ENCODE measurements at places on chromosomes 3 and 15.

- DNase-seq: no peak
These were observed 22.5 kb upstream of the BNIP2 start for GRCh38 chr15:59711451-59712243.

DNA sequence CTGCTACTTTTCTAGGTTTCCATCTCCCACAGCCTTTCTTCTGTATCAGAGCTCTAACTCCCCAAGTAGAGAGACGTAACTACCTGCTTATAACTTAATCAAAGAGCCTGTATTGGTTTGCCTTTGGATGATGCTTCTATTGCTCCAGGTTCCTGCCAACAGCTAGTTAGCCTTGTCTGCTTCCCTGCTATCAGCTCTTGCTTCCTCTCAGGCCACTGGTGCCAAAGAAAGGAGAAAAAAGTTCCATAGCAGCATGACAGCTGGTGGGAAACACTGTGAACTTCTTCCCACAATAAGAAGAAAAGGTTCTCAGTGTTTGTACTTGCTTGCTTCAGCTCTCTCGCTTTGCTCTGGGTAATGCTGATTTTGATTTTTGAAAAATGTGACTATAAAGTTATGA lies 206.6 kb downstream of the GBE1 start:
- DNase-seq: no peak

- DNase-seq: no peak
These were observed 313.3 kb downstream of the SATB1 start for GRCh38 chr3:18111796-18112232.

GRCh38 chr15:67509918-67510317 lies 11.0 kb upstream of the C15orf61 start:
- DNase-seq: no peak

DNA sequence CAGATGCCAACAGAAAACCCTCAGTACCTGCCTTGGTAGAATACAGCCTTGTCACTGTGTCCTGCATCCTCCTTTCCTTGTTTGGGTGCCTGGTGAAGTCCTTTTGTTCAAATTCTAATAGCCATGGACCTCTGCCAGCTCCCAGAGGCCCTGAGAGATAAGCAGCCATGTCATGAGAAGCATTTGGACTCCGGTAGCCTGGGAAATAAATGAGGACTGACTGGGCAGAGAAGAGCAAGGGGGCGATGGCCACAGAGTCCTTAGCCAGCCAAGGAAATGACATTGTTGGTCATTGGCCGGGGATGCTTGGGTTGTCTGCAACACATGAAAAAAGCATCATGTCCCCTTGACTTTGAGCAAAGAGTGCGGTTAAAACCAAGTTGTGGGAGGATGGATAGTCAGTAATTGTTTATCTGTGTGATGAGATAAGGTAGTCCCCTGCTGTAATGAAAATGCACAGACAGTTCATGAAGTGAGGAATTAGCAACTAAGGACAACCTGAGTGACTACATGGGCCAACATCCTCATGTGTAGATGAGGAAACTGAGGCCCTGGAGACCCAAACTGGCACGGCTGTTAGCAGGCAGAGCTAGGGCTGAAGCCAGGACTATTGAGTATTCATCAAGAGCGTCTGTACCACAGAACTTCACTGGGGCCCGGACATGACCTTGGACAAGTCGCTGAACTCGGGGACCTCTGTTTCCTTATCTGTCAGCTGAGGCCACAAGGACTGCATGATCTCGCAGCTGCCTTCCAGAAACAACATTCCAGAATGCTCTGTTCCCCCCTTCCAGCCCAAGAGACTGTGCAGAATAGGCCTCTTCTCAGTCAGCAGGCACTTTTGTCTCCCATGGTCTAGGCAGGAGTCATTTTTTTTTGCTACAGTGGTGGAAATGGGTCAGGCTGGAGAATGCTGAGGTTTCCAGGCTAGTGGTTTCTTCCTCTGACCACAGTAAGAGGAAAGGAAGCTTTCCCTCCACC lies 90.5 kb upstream of the CTDSPL start:
- DNase-seq: no peak

- DNase-seq: no peak
These were observed 27.8 kb downstream of the SHQ1 start for GRCh38 chr3:72820415-72820814.

GRCh38 chr3:46713898-46714552 lies 3.6 kb downstream of the PRSS50 start:
- DNase-seq: no peak

DNA sequence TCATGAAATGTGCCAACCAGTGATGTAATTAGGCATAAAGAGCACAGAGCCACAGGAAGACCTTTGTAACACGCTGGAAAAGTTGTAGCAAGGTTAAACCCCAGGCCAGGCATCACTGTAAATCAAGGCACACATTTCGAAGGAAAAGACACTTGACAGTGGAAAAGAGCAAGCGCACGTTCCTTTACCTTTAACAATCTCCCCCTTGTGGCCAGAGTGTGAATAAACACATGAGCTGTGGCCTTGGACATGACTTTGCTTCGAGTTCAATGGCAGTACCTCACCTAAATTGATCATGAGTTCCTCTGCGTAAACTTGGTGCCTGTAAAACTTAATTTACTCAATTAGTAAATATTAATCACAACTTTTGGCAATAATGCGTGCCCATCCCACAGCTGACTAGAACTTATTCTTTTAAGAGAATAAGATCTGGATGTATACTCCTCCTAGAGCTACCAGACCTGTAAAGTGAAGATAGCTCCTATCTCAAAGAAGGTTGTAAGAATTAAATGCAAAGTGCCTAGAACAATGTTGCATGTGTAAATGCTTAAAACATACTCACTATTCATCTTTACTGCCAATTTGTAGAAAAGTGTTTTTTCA lies 757.0 kb upstream of the NECTIN3 start:
- DNase-seq: peak; percentile 34

DNA sequence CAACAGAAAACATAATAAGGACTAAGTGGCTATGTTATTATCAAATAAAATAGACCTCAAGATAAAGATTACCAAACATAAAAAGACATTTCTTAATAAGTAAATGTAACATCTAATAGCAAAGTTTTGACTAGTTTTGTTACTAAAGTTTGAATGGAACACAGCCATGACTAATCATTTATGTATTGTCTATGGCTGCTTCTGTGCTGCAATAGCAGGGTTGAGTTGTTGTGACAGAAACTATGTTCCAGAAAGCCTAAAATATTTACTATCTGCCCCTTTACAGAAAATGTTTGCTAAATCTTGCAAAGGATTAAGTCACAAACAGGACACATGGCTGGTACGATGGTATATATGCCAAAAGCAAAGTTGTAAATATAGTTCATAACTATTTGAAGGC lies 37.9 kb upstream of the MYH15 start:
- no peak for DNase-seq

DNA sequence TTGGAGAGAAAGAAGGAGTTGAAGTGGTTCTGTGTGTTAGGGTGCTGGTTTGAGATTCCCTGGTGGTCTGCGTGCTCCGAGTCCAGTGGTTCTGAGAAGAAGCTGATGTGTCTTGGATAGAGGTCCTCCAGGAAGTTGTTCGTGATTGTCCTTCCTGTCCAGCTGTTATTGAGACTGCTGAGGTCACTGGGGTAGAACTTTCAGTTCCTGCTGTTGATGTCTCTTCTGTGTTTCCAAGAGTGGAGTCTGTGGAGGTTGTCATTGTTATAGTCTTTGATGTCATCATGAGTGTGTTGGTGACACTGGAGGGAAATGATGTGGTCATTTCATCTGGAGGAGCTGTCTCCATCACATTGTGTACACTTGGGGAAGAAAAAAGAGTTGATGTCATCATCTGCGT lies 20.8 kb downstream of the MUC4 start:
- DNase-seq: no peak

DNA sequence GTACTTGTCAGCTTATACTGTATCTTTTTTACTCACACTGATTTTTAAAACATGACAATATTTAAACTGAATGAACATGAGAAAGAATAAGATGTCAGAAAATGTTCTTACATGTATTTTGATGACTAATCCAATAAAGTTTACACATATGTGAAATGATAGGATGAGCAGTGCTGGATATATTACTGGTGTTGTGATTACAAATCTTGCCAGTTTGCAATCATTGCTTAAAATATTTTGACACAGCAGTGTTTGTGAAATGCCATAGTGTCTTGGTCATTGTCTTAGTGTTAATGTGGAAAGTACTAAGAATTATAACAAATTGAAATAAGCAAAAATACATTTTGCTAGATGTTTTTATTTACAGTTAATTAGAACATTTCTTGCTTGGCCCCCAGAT lies 118.7 kb upstream of the MLF1 start:
- no peak for DNase-seq

DNA sequence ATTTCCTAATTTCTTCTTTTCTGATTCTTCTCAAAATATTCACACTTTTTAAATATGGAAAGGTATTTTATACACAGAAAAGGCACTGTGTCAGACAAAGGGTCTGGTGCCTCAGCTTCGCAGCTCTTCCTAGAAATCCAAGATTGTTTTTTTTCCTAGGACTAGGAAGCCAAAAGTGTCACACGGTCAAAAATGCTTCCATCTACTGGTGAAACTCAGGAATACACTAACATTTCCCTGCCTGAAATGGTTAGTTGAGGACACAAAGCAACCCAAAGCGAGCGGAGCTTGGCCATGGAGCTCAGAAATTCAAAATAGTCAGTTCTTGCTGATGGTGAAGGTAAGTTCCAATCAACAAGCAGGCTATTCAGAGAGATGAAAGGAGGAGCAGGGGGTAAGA lies 426.5 kb upstream of the RASGRP1 start:
- no peak for DNase-seq

- DNase-seq: no peak
These were observed 46.7 kb downstream of the ANXA2 start for GRCh38 chr15:60351066-60351465.

GRCh38 chr15:67256051-67256450 lies 1.5 kb downstream of the IQCH start:
- no peak for DNase-seq

DNA sequence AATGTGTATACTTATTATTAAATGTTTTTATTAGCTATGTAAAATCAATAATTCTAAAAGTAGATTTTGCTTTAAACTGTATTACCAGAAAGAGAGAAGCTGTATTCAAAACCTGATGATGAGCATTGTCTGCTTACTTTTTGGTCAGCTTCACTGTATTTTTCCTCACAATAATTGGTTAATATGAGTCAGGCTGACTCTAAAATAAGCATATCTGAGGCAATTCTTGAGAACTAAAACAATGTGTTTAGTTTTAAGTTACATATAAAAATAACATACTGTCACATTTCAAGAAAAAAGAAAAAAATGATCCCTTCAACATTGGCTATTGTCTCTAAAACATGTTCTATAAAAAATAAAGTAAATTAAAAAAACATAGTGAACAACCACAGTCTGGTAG lies 66.1 kb downstream of the EPHA3 start:
- DNase-seq: no peak

- DNase-seq: peak; percentile 31
These were observed 1.1 kb downstream of the EDEM1 start for GRCh38 chr3:5188419-5189221.

GRCh38 chr15:66961901-66962300 lies 103.5 kb upstream of the SMAD3 start:
- no peak for DNase-seq

DNA sequence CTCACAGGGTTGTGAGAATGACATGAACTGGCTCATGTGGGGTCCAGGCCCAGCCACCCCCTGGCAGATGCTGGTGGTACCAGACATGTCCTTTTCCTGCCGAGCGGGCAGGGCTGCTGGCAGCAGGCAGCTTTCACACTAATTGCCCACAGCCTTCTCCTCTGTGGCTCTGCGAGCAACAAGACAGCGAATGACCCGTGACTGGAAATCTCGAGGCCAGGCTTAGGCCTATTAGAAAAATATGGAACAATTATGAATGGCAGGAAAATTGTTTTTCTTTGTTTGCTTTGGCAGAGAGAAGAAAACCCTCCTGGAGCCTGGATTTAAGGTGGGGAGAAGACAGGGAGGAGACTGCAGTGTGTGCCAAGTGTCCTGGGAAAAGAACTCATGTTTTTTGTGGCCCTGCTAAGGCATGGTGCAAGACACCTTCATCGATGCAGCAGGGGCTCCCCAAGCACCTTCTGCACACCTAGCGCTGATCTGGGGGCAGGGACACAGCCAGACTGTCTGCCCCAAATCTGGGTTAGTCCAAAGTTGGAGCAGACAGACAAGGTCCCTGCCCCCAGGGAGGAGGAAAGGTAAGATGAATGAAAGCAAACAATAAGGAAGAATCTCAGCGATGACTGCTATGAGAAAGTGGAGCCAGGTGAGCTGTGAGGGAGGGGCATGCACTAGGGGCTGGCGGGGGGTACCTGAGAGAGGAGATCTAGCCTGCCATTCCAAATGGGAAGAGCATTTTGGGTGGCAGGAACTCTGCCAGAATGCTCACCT lies 193.8 kb upstream of the TLE3 start:
- DNase-seq: no peak

DNA sequence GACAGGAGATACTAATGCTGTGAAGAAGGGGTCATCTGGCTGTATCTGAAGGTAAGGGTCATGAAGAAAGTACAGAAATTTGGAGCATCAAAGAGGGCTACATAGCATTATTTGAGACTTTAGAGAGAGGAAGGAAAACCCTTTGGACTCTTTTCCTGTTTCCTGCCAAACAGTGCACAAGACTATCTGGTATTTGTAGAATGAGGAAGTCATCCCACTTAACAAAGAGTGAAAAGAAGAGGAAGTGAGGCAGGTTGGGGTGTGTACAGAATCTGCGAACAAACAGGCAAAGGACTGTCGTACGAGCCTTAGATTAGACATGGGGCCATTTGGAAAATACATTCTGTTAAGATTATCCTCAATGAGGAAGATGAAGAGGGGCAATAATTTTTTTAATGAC lies 546.8 kb upstream of the EPHA6 start:
- DNase-seq: no peak

- DNase-seq: no peak
These were observed 29.3 kb downstream of the RIOX2 start for GRCh38 chr3:97942801-97943546.

DNA sequence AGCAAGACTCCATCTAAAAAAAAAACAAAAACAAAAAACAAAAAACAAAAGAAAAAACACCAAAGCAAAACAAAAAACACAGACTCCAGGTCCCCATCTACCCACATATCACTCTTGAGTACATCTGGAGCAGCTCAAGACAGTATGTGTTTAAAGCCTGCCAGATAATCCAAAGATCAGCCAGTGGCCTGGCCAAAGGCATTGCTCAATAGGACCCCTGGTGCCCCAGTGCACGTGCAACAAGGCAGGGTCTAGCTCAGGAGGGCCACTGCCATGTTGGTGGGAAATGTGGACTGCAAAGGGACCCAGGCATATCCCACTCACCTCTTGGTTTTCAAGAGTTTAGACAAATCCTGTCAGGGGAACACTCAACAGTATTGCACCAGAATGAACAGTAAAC lies 279.5 kb downstream of the RPLP1 start:
- DNase-seq: no peak

DNA sequence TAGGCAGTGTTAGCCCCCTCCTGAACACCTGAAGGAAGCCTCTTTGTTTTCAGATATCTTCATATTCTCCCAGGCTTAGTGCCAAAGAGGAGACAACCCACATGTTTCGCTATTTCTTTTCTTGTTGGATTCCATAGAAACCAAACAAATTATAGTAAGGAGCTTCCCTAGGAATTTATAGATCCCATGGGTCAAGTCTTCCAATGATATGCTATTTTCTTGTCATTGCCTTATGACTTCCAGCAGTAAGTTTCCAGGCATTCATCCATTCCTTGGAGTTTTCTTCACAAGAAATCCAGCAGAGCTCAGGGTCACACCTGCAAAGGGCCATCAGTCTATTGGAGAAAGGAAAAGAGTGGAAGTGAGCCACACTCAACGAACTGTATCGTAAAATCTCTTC lies 9.9 kb upstream of the KCNMB2 start:
- no peak for DNase-seq
